RCC 7860 (cell line): ENCODE measurements at places on chromosomes 11 and 22.

DNA sequence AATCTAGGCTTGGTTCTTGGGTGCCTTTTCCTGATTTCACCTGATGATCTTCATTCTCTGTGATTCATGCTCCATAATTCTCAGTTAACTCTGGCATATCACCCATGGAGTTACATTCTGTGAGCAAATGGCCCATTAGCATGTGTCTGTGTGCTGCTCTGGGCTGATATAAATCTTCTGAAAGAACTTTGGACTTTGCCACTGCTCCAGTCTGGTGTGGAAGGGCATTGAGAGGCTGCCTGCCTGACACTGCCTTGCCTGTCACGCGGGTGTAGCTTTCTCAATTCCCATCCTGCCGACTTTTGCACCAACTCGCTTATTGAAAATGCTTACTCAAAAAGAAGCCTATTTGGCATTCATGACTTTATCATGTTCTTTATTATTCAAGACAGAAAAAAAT, 42.2 kb downstream of the FAT3 start:
- DNase-seq: no peak

GRCh38 chr11:77252555-77253270, 48.8 kb downstream of the GDPD4 start:
- DNase-seq: no peak

- DNase-seq: no peak
These were observed 13.7 kb upstream of the UCP3 start for GRCh38 chr11:74022546-74022945.

DNA sequence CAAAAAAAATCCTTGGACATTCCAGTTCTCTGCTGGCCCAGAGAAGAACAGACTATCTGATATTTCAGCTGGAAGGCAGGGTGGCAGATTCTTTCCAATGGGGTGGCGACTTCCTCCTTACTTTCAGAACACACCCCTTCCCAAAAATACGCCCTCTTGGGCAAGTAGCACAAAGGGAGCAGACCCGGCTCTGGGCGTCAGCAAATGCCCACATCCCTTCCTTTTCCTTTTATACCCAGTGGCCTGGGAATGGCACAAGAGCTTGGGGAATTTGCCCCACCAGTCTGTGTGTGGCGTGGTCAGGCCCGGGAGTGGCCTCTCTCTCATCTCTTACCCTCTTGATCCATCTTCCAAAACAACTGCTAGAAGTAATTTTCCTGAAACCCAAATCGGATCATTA, 33.0 kb upstream of the NUP160 start:
- DNase-seq: no peak

DNA sequence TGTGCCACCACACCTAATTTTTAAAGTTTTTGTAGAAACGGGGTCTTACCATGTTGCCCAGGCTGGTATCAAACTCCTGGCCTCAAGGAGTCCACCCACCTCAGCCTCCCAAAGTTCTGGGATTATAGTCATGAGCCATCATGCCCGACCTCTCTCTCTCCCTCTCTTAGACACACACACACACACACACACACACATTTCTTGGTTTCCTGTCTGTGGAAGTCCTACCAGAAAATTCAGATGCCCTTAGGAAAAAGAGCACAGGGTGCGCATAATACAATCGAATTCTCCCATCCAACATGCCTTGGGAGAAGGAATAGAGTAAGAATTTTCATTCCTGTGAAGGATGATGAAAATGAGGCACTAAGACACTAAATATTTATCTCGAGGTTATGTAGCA, 10.4 kb downstream of the MICAL3 start:
- no peak for DNase-seq

DNA sequence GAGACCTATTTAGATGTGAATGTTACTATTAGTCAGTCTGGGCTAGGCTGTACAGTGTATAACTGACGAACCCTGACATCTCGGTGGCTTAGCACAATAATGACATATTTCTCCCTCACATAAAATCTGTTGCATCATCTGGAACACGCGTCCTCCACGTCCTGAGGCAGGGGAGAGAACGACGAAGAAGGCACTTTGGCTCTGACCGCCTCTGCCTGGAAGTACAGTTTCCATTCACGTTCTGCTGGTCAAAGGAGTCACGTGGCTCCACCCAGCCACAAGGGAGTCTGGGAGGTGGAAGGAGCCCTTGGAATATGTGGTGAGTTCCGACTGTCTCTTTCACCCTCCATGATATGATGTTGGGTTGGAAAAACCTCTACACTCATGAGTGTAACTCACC, 55.1 kb upstream of the CD82 start:
- DNase-seq: no peak

DNA sequence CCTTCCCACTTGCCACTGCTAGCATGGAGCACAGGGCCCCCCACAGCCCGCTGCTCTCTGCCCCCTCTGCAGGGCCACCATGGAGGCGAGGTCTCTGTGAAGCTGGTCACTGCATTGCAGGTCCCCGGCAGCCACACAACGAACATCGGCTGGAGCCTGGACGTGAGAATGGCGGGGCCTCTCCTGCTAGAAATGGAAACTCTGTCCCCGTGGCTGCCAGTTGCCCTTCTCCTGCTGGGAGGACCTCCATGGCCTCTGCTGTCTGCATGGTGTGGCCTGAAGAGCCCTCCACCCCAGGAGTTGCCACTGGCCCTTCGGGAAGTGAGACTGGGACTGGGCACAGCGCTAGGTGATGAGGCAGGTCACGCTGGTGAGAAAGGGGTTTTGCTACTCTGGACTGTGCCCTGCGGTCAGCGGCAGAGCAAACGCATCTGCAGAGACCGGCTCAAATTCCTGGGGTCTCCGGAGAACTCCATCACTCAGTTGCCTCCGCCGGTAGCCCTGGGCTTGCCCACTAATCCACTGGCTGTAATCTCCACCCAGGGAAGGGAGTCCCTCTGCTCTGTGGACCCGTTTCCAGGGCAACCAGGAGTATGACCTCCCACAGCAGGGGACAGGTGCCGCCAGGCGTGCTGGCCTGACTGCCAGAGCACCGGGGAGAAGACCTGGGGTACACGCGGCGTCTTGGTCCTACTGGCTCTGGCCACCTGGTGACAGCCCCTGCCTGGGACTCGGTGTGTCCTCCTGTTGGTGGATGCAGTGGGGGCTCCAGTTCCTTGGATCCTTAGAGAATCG, 806.3 kb downstream of the BRD1 start:
- DNase-seq: no peak

DNA sequence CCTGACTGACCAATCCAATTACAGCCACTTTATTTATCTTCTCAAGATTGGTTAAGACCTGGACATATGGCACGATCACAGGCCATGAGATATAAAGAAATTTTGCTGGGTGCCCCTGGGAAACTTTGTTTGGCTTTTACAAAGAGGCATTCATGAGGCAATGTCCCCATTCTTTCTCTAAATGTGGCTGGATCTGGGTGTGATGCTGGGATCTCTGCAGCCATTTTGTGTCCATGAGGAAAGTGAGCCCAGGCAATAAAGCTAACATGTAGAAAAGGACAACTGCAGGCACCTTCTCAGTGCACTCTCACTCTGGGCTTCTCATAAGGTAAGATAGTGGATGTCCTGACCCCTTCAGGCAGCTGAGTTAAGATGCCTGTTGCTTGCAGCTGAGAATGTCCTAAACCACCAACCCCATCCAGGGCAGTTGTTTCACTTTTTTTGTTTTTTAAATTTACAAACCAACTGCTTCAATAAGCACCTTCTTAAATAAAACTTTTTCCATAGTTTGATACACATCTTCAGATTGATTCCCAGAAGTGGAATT, 372.3 kb downstream of the MIAT start:
- DNase-seq: no peak

DNA sequence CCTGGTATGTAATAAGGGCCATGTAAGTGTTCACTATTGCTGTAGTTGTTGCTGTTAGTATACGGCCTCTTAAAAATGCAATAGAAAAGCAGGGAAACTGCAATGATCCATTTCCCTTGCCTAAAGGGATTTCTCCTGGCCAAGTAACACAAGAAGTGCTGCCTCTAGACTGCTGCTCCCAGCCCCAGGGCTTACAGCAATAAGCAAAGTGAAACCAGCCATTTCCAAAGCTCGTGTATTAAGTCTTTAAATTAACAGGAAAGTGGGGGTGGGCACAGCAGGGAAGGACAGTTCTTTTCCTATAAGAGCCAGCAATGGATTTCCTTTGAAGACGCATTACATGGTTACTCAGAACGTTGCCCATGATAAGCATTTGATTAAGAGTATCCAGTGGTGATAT, 36.9 kb upstream of the WT1 start:
- no peak for DNase-seq

- no peak for DNase-seq
These were observed 178.6 kb downstream of the MIAT start for GRCh38 chr22:26835929-26836528.

- DNase-seq: no peak
These were observed 43.5 kb upstream of the KCNJ11 start for GRCh38 chr11:17432002-17432401.

DNA sequence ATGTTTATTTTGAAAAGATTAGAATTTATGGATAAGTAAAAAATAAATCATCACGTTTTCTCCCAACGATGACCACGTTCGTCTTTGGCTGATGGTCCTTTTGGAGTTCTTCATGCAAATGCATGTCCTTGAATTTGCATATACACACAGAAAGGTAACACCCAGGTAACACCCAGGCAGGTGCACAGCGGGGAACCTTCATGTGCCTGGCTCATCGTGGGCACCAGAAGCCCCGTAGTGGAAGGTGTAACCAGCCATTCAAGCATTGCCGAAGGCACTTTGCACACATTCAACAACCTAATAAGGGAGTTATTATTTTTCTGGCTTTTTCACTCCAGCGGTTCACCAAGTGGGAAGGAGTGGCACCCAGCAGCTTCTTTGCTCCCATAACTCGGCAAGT, 404.6 kb downstream of the TBC1D22A start:
- no peak for DNase-seq

DNA sequence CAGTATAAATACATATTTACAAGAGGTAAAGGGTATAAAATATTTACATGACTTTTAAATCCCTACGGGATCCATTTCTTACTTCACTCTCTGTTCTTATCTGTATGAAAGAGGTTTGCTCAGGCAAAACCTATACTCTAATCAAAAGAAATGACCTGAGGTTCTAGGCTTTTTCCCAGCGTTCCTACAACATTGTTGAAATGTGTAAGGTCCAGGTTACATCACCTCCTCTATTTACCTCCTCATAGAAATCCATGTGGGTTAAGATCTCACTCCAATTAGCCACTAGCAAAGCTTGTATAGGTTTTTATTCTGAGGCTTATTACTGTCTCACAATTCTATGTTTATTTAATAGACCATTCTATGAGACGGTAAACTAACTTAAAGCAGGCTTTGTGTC, 12.0 kb upstream of the OR51L1 start:
- no peak for DNase-seq

DNA sequence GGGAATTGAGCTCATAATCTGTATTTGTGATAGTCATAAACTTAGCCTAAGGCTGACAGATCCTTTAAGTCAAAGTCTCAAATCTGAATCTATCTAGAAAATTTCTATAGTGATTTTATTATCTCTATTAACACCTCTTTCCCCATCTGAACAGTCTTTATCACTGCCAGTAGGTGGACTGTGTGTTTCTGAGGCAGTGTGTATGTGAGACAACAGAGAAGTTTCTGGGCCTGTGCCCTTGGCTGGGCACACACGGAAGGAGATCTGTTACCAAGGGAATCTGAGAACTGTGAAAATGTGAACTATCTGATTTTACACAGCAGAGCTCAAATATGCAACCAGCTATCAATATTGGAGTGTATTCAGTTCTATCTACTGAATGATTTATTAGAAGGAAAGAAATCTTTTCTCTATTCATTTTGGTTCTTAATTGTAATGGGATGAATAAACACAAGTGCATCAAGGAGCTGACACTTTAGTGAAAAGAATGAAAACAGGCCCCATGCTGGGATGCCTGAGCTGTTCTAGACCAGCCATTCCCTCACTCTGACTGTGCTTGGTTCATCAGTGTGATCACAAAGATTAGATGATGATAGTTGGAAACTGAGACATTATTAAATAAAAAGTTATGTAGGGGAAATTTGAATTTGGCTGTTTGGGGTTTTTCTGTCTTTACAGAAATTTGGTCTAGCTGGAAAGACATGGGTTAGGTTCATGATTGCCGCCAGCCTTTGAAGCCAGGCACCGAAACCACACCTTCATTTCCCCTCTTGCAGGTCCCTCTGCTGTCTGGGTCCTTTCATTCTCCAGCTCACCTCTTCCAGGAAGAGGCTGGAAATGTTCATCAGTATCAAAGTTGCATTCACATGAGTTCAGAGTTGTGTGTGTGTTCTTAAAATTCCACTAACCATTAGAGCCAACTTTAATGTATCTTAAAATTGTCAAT, 68.1 kb downstream of the LIF start:
- no peak for DNase-seq

DNA sequence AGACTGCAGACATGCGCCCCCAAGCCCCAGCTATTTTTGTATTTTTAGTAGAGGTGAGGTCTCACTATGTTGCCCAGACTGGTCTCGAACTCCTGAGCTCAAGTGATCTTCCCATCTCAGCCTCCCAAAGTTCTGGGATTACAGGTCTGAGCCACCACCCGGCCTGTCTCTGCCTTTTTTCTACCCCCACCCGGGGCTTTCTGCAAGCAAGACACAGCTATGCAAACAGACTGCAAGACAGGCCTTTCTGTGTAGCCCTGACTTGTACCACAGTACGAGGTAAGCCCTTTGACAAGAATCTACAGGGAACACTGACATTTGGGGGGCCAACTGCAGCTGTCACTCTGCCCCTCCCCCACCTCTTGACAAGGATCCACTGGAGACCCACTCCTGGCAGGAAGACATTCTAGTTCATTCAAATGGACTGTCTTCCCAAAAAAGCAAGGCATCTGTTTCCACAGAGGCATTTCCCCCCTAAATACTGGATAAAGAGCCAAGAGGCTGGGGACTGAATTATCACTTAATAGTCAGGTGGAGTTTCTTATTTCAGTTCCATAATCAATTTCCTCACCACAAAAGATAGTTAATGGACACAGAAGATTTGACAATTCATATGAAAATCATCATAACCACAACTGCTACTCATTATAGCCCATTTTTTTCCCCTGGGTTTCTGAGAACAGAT, 118.2 kb downstream of the ABTB2 start:
- no peak for DNase-seq

DNA sequence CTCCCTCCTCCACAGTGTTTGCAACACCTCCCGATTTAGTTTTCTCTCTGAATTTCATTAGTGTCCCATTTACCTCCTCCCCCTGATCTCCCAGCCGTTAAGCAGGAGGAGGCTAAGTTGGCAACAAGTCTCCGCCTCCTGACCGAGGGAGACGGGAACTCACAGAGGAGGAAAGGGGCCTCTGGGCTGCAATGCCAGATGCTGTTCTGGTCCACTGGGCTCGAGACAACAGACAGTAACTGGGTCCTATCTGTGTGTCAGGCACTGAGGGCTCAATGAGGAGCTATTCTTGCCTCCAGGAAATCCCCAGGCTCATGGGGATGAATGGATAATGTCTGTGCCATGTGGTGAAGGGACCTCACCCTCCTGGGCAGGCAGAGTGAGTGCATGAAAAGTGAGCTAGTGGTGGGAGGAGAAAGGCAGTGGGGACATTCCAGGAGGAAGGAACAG, 228.1 kb downstream of the TENM4 start:
- peak; percentile 81 for DNase-seq

DNA sequence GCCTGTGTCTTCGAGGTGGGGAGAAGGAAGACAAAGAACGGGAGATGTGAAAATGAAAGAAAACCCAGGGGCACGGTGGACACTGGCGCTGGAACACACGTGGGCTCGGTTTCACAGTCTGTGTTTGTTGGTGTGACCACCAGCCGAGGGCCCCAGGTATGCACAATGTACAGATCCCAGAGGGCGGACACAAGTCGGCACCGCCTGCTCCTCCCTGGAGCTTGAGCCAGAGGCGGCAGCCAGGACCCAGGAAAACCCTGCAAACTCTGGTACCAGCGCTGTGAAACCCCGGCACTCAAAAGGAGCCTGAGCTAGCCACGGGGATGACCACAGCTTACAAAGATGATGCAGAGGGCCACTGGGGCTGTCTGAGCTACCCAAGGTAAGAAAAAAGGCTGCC, 105.0 kb downstream of the SHANK2 start:
- no peak for DNase-seq
